ENCODE measurements at places on chromosomes 6 and 20. TPM values are rescaled to one million over a fixed set of nuclear protein-coding genes. Genes with fewer than 3 reads are reported as not detected.

- DNase-seq, result no peak
Measured at GRCh38 chr6:33791620-33792019, 2.7 kb upstream of the LEMD2 start.

- no peak for DNase-seq
Measured at GRCh38 chr6:34593701-34594100, 37.6 kb upstream of the SPDEF start.

Gene PLCG1
- total RNA-seq, result 39.5 TPM

- DNase-seq, result peak; percentile 90
Measured at GRCh38 chr6:15365273-15365687, 119.4 kb downstream of the JARID2 start.

Gene ASCC3
- total RNA-seq, result 82.3 TPM

DNA sequence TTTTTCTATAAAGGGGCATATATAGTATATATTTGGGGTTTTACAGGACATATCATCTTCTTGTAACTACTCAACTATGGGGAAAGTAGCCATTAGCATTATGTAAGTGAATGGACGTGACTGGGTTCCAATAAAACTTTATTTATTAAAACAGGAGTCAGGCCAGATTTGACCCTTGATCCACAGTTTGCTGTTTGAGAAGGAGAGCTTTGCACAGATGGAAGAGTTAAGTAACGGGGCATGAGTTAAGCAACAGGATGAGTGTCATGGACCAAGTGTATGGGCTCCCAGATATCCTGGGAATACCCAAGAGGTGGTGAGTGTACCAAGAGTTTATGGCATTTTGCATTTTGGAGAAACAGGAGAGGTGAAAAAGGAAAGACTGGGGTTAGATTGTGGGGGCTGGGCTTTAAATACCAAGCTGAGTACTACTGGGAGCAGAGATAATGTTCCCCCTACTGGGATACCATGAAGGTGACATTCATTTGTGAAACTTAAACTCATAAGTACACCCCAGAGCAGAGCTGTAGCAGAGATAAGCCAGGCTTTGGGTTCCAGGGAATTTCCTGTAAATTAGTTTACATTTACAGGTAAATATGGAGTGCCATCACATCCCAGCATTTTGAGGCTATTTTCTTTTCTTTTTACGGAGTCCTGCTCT is 18.5 kb upstream of the SCUBE3 start:
- no peak for DNase-seq

Gene DZANK1
- 1.7 TPM for total RNA-seq

Gene MCCD1
- total RNA-seq, result not detected

- no peak for DNase-seq
Measured at GRCh38 chr20:29873946-29874345, 1383.5 kb upstream of the DEFB115 start.

- DNase-seq, result no peak
Measured at GRCh38 chr6:29980511-29980910, 38.2 kb downstream of the HLA-A start.

DNA sequence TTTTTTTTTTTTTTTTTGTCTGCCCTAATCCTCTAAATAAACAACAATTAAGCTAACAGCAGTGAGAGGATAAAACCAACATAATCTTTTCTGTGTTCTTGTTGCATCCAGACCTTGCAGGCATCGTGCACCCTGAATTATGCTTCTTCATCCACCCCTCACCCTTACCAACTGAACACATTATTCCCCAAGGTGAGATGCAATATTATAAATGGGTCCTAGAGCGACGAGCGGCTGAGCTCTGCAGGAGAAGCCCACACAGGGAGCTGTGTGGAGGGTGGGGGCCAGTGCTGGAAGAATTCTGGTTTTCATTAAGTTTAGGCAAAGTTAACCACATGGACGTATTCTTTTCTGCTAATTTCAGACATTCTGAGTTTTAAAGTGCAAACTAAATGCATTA is 32.2 kb upstream of the NXT1 start:
- DNase-seq, result no peak

DNA sequence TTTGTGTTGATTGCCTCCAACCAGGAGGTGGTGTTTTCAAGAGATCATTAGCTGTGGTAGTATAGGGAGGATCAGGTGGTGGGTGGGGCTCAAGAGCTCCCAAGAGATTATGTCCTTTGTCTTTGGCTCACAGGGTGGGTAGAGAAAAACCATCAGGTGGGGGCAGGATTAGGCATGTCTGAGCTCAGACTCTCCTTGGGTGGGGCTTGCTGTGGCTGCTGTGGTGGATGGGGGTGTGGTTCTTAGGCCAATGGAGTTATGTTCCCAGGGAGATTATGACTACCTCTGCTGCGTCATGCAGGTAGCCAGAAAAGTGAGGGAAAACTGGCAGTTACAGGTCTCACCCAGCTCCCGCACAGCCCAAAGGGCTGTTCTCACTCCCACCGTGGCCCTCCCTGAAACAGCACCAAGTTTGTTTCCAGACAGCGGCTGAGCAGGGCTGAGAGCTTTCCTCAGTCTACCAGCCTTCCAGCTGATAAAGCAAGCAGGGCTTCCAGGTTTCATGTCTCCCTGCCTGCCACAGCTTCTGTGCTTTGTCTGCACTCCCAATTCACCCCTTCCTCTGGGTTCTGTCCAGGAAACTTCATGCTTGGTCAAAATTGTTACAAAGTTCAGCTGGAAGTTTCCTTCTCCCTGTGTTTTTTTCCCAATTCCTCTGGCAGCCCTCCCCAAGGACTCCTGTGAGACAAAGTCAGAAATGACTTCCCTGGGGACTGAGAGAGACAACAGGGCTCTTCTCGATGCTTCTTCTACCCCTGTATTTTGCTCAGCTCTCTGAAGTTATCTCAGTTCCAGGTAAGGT is 481.1 kb upstream of the MAN1A1 start:
- DNase-seq, result no peak

DNA sequence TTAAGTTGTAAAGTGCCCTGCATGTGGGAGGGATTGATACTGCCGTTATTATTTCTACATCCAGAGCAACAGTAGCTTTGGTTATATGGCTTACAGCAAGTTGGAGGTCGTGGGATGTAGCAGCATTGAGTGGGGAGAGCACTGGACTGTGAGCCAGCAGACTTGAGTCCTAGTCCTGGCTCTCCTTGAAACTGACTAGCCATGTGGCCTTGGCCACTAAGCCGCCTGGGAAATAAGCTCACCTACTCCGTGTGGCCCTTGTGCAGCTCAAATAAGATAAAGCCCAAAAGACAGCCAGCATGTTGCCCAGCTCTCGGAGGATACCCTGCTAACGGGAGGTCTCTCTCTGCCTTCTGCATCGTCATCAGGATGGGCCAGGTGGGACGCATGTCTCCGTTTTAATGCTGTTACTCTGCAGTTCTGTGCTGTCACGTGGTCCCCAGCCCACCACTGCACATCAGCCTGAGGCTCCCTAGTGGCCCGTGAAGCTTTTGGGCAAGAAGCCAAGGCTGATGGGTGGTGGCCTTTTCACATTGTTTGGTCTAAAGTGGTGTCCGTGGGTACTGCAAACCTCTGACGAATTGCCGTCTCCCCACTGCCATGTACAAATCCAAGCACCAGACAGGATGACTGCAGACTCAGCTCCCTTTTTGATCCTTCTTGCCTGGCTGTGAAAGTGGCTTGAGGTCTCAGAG is 7.9 kb downstream of the EPB41L1 start:
- no peak for DNase-seq

DNA sequence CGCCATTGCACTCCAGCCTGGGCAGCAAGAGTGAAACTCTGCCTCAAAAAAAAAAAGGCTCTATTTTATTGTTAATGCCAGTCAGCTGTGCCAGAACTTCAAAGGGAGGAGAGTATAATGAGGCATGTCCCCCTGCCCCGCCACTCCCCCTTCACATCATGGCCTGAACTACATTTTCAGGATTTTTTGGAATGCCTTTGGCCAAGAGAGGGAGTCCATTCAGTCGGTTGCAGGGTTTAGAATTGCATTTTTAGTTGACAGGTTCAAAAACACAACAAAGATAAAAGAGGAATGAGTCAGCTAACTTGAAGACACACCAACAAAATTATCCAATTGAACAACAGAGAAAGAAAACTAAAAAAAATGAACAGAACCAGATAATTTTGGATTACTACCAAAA is 59.1 kb downstream of the CEP43 start:
- DNase-seq, result no peak

DNA sequence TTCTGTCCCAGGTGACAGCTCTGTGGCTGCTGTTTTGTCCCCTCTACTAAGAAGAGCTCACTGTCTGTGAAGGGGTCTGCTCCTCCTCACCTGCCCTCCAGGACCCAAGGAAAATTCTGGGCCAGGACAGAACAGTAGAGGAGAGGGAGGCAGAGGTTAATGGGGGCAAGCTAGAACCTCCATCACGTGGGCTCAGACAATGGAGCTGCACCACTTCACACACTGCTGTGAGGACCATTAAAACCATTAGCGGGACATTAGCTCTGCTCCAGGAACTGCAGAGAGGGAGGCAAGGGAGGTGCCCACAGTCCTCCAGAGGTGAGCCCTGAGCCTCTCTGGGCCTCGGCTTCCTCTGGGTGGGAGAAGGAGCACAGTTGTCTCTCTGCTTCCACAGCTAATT is 78.4 kb downstream of the NOL4L start:
- no peak for DNase-seq

GRCh38 chr6:74018825-74019224 is 322.8 kb downstream of the CD109 start:
- no peak for DNase-seq

Gene GJA10
- total RNA-seq, result 1.7 TPM

Gene VIP
- 5.3 TPM for total RNA-seq

Gene SAPCD1
- total RNA-seq, result not detected

DNA sequence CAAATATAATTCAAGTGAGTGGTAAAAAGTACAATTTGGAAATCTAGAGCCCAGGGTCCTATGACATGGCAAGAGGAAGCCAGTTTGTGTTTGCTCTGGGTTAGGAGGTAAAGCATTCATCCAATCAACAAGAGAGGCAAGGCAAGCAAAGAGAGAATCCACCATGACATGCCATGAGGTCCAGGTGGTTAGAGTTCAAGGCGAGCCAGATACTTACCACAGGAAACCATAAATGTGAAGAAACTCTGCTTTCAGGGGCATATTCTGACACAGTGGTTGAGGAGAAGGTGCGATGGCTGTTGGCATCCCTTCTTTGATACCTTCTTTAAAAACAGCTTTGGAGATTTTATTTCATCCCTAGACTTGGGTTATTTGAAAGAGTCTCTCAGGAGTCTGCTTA is 193.8 kb upstream of the MAN1A1 start:
- no peak for DNase-seq

GRCh38 chr20:25021336-25021735 is 28.8 kb upstream of the APMAP start:
- DNase-seq, result no peak

DNA sequence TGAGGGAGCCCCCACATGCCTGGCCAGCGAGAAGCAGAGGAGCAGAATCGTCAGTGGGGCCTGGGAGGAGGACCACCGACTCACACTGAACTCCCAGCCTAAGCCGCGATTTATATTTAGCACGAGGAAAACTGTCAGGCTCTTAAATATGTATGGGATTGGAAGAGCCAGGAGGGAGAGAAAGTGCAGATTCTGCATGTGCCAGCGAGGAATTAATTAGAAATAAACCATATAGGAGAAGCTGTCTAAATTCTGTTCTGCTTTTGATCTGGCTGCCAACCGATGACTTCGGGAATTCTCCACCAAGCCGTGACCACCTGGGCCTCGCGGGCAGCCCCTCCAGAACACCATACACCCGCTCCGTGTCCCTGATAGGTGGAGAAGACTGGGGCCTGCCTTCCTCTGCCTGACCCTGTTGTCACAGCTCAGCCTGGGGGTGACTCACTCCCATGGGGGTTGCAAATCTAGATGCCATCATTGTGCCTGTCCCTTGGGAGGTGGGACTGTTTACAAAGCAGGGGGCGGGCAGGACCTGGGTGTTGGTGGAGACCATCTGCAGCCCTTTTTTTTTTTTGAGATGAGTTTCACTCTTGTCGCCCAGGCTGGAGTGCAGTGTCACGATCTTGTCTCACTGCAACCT is 91.1 kb upstream of the PMEPA1 start:
- DNase-seq, result no peak

Gene MTFR2
- total RNA-seq, result 4.3 TPM
